ENCODE measurements at places on chromosomes 3 and 15. TPM values are rescaled to one million over a fixed set of nuclear protein-coding genes. Genes with fewer than 3 reads are reported as not detected.

- DNase-seq = no peak
These were observed 58.8 kb downstream of the KAT2B start for GRCh38 chr3:20099060-20099459.

GRCh38 chr15:88788816-88789215, 14.4 kb upstream of the ACAN start:
- no peak for DNase-seq

DNA sequence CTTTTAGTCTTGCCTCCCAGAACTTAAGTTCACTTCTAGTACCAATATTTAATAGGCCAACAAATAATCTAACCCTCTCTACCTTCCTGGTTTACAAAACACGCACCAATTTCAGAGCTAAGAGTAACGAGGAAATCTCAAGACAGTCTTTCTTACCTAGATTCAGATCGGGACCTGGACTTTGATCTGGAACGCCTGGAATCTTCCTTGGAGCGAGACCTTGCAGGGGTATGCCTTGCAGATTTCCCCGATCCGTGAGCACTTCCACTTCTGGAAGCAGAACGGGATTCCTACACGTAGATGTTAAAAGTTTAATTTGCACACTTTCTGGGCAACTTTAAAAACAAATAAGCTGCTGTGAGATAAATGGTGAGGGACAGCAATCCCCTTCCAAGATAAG, 11.4 kb downstream of the TRA2B start:
- DNase-seq = no peak

- DNase-seq = no peak
These were observed 54.8 kb downstream of the ATP13A4 start for GRCh38 chr3:193499801-193500485.

SLC12A1 gene
- not detected for total RNA-seq

SI gene
- total RNA-seq = not detected

DNA sequence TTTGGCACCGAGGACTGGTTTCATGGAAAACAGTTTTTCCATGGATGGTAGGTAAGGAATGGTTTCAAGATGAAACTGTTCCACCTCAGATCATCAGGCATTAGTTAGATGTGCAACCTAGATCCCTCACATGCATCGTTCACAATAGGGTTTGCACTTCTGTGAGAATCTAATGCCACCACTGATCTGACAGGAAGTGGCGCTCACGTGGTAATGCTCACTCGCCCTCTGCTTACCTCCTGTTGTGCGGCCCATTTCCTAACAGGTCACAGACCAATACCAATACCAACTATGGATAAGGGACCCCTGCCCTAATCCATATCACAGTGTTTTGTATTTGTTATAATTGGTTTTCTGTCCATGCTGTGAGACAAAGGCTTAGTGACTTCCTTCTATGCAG, 58.9 kb downstream of the SLMAP start:
- no peak for DNase-seq

MUC20 gene
- total RNA-seq = 83.1 TPM

DNA sequence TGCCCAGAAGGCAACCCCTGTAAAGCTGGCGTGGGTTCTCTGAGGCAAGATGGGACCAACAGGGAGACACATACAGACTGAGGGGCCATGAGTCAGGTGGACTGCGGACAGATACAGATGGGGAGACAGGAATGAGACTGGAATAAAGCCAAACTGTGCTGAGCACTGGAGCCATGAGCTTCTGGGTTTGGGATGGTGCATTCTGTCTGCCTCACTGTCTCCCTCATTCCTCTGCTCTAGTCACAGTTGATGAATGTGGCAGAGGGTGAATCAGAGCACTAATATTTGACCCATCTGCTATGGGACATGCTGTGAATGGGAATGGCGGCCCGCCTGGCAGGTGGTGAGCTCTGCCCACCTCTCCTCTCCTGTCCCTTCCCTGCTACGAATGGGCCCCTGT, 262.9 kb downstream of the EPHB1 start:
- DNase-seq = no peak

NEO1 gene
- 35.1 TPM for total RNA-seq

- no peak for DNase-seq
These were observed 79.6 kb downstream of the RTP4 start for GRCh38 chr3:187447737-187448136.

GRCh38 chr15:90039996-90040395, 38.9 kb downstream of the ZNF710 start:
- DNase-seq = no peak

DNA sequence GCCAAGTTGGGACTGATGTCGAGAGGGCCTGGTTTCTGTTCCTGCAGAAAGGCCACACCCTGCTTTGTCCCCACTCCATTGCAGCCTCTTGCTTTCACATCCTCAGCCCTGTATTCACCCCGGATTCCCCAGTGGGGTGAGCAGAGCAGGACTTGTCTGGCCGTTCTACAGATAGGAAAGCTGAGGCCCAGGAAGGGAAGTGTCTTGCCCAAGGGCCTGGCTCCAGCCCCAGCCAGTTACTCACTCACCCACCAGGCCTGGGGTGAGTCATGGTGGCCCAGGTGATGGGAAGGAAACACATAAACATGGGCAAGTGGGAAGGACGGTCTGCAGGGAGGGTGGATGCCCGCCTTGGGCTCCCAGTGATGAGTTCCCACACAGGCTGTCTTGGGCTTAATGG, 6.1 kb upstream of the DUSP7 start:
- peak; percentile 70 for DNase-seq

DNA sequence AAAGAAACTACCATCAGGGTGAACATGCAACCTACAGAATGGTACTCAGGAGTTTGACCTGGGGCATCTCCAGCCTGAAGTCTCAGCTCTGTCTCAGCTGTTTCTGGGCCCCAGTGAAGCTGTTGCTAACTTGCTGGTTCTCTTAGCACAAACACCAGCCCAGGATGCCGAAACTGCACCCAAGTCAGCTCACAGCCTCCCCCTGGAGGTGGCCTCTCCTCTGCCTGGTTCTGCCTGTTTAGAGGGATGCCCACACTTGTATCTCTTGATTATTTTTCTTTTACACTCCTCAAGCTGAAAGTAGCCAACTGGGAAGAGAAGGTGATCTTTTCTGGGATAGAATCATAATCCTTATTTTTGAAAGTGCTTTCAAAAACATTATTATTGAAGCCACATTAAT, 289.0 kb upstream of the RASGRP1 start:
- DNase-seq = peak; percentile 34

DNA sequence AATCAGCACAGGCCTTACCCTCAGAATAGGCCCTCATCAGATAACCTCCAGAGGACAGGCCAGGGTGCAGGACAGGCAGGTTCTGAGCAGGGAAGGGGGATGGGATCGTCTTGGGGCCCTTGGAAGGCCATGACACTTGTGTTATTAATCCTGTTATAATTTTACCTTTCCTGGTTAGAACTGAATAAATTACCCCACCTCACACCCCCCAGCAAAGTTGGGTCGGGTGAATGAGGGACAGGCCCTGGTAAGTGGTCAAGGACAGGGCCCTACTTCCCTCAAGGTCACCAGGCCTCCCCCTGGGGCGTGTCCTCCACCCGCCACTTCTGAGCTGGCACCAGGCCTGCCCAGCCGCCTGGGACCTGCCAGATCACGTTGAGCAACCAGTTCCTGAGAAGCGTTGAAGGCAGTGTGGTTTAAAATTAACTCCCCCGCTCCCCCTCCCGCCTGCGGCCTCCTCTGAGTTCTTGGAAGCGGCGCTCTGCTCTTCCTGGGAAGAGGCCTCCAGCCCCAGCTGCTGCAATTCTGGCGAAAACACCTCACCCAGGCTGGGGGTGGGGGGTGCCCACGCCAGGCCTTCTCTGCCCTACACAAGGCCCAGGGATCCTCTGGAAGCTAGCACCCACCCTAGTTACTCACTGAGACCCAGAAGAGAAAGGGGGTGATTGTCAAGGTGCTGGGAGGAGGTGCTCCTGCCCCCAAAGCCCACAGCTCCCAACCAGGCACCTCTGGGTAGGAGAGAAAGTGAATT, 10.6 kb downstream of the CISH start:
- DNase-seq = peak; percentile 91

DNA sequence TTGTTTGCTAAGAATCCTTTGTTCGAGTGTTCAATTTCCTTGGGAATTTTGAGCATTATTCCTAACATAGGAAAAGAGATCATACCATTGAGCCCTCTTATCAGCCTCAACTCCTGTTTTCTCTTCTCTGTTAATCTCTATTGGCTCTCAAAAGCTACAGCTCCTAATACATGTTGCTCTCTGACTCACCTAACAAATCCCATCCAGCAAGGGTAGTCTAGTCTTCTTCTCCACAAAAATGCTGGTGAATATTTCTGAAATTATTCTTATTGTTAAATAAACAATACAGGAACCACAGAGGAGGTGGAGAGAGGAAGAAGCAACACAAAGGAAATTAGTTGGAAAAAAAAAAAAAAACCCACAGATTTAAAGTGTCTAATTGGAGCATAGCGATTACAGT, 325.8 kb upstream of the NAALADL2 start:
- DNase-seq = no peak

DNA sequence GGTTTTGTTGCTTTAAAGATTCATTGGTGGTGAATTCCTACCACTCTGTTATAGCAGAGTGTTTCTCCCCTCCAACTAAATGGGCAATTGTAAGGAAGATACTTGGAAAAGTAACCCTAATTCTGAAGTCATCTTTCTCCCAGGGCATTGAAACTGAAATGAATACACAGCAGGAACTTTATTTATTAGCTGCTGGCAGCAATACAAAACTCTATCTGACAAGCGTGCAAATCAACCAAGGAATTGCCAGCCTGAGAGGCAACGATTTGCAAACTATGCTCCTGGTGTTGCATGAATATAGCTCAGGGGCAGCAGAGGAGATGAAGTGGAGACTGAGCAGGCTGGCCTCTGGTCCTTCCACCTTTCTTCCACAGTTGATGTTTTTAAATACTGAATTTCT, 48.9 kb downstream of the CD200R1 start:
- DNase-seq = no peak

MYL3 gene
- total RNA-seq = not detected

MAN2A2 gene
- 56.1 TPM for total RNA-seq

DNA sequence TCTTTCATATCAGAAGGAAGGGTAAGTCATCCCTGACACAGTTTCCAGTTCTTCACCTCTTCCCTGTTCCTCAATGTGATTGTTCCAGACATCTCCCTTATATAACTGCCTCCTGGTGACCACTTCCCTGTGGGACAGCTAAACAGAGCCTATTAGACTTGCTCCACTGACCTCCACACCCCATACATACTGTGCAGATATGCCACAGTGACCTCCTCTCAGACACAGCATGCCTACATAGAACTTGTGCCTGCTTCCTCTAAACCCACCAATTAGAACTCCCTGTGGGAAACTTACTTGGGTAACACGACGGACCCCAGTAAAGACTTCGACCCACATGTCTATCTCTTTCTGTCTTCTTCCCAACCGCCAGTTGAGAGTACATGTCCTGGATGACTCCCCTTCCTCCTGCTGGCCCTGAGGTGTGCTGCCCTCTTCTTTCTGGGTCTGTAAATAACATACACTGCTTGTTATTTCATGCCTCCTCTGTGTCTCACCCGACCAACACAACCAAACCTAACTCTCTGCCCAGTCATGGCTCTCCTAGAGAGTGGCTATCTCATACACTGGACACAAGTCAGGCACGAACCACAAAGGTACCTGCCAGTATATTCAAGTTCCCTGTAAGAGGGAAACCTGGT, 53.0 kb downstream of the IGSF11 start:
- no peak for DNase-seq

CCDC33 gene
- 2.1 TPM for total RNA-seq

LRTM1 gene
- not detected for total RNA-seq

DNA sequence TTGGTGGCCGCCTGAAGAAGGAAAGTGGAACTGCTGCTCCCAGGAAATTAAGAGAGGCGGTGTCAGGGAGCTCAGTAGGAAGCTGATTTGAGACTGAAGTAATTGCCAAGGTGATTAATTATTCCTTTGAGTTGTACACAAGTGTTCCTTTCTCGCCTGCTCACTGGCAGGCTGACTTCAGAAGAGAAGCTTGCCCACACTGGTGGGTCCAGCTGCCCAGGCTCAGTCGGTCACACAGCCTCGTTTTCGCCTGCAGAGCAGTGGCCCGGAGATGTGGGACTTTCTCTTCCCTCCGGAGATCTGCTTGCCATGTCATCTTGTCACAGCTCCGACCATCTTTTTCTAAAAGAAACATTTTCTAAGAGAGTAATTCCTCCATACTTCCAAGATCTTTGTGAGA, 478.0 kb downstream of the MCTP2 start:
- DNase-seq = no peak

CCR4 gene
- total RNA-seq = not detected
